T-helper 1 cell treated with Interleukin-12 subunit alpha and Interleukin-12 subunit beta and Interleukin-4 antibody, amounts not matched to agents 30 ng/mL and 1 ng/mL, for 36 hours (primary cell): ENCODE measurements at places on chromosomes 7 and 10. TPM values are rescaled to one million over a fixed set of nuclear protein-coding genes. Genes with fewer than 3 reads are reported as not detected.

The TCTN3 gene
- 57.4 and 60.4 TPM in 2 replicates for total RNA-seq

The FAM24B gene
- total RNA-seq, result 11.8 and 14.2 TPM in 2 replicates

The OPN1SW gene
- total RNA-seq, result not detected in 2 replicates

The CFAP43 gene
- not detected in 2 replicates for total RNA-seq

The SPDYE5 gene
- not detected in 2 replicates for total RNA-seq

The LAMB1 gene
- not detected in 2 replicates for total RNA-seq

The PNPLA8 gene
- total RNA-seq, result 18.9 and 19.9 TPM in 2 replicates

The POLD2 gene
- 103 and 107 TPM in 2 replicates for total RNA-seq

The AHR gene
- total RNA-seq, result 17.1 and 24.8 TPM in 2 replicates

The CNTNAP2 gene
- not detected in 2 replicates for total RNA-seq

The ZNF716 gene
- total RNA-seq, result not detected in 2 replicates

The EN2 gene
- total RNA-seq, result not detected in 2 replicates

The SLC26A3 gene
- not detected in 2 replicates for total RNA-seq

The WEE2 gene
- 0.12 and 0.15 TPM in 2 replicates for total RNA-seq

The DPYSL4 gene
- total RNA-seq, result 22.5 and 24.0 TPM in 2 replicates

The HMX3 gene
- total RNA-seq, result not detected in 2 replicates

The HPSE2 gene
- total RNA-seq, result not detected in 2 replicates

The CRHR2 gene
- not detected in 2 replicates for total RNA-seq

The WIPF3 gene
- not detected in 2 replicates for total RNA-seq

The OR2A7 gene
- 3.5 and 3.9 TPM in 2 replicates for total RNA-seq

The FOXI2 gene
- not detected in 2 replicates for total RNA-seq

The LRRC61 gene
- 40.2 and 41.6 TPM in 2 replicates for total RNA-seq

The NYAP1 gene
- total RNA-seq, result 0.12 TPM in 1 of 2 replicates, not detected in the other

The GARS1 gene
- total RNA-seq, result 156 and 158 TPM in 2 replicates

The CNNM1 gene
- 0.07 and 0.29 TPM in 2 replicates for total RNA-seq

The MAGI2 gene
- 0.05 and 0.07 TPM in 2 replicates for total RNA-seq
